ENCODE measurements at places on chromosomes 3 and 15. TPM values are rescaled to one million over a fixed set of nuclear protein-coding genes. Genes with fewer than 3 reads are reported as not detected.

REC114 gene
- total RNA-seq: not detected

CCR1 gene
- 40.9 TPM for total RNA-seq

GRCh38 chr15:67831363-67831762 lies 6.1 kb downstream of the SKOR1 start:
- H3K27me3 ChIP-seq: peaks cover 98% of the 10 kb centered on the region
- no peak for DNase-seq
- H3K4me3 ChIP-seq: no peak overlapping the region

DNA sequence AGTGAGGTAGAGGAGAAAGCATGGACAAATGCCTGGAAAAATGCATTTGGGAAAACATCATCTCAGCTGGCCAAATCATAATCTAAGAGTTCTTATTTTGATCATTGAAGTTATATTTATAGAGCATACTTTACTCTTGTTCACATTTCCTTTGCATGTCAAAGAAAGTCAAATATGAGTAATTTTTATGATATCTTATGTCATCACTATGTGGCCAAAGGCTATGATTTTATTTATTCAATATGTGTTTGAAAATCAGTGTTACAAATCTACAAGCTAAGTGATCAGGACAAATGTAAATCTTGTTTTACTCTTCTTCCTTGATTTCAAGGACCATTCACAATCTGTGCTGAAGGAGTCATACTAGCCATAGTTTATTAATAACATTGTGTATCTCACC lies 237.2 kb upstream of the DPH6 start:
- DNase-seq: no peak
- no peak overlapping the region for H3K27ac ChIP-seq
- no peaks in the 10 kb centered on the region for H3K36me3 ChIP-seq

- DNase-seq: no peak
- peaks cover 8% of the 10 kb centered on the region for H3K4me1 ChIP-seq
- no peak overlapping the region for H3K4me3 ChIP-seq
- H3K27me3 ChIP-seq: no peaks in the 10 kb centered on the region
- no peak overlapping the region for H3K27ac ChIP-seq
Measured at GRCh38 chr3:134068429-134068828, 38.7 kb upstream of the SLCO2A1 start.

DNA sequence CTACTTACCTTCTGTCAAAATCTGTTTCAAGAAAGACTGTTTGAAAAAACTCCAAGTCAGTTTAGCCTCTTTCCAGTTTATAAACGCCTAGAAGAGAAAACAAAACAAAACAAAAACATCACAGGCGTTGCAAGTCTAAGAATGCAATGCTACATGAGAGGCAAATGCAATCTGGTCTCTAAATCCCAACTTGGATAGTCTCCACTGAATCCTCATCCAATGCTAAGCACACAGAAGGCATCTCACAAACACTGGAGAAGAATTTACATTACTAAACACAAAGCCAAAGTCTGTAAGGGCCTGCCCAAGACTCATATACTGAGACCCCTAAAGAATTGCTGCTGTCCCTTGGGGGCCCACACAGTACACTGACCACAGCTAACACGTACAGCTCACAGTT lies 18.4 kb downstream of the RFT1 start:
- H3K27me3 ChIP-seq: no peaks in the 10 kb centered on the region
- no peak overlapping the region for H3K27ac ChIP-seq
- DNase-seq: no peak
- peaks cover 37% of the 10 kb centered on the region for H3K36me3 ChIP-seq

DNA sequence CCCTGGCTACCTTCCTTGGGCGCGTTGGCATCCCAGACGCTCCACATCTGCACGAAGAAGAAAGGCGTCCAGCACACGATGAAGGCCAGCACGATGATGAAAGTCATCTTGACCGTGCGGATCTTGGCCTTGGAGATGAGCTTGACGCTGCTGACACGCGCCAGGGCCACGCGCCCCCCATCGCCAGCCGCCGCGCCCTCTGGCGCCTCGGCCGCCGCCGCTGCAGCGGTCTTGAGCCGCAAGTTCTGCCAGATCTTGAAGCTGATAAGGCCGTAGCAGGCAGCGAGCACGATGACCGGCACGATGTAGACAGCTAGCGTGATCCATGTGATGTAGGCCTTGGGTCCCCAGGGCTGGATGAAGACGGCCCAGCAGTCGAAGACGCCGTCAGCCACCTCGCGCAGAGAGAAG lies 2.2 kb downstream of the OXTR start:
- H3K36me3 ChIP-seq: no peaks in the 10 kb centered on the region
- H3K27me3 ChIP-seq: peaks cover 32% of the 10 kb centered on the region
- H3K27ac ChIP-seq: no peak overlapping the region
- DNase-seq: no peak
- peaks cover 13% of the 10 kb centered on the region for H3K4me1 ChIP-seq

DNA sequence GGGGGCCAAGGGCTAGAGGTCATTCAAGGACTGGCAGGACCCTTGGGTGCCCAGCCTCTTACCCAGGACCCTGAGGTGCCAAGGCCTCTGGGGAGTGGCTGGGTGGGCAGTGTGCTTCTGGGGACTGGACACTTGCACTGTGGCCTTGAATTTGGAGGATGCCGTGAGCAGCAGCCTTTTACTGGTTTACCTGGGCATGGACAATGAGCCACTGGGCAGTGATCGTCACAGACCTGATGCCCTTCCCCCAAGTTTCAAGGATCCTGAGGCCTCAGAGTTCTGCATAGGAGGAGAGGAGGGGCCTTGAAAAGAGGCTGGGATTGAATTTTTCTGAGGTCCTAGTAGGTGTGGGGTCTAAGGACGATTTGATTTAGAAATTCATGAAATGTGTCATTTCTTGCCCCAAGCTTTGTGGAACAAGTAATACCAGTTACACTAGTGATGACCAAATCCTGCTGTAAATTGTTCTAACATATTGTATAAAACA lies 146.1 kb upstream of the TPM1 start:
- no peaks in the 10 kb centered on the region for H3K27me3 ChIP-seq
- H3K36me3 ChIP-seq: no peaks in the 10 kb centered on the region
- H3K27ac ChIP-seq: no peak overlapping the region
- peaks cover 14% of the 10 kb centered on the region for H3K4me1 ChIP-seq
- H3K4me3 ChIP-seq: no peak overlapping the region

- H3K27me3 ChIP-seq: peaks cover 56% of the 10 kb centered on the region
- H3K4me3 ChIP-seq: no peak overlapping the region
- no peak overlapping the region for H3K27ac ChIP-seq
Measured at GRCh38 chr3:38646062-38646461, 3.4 kb downstream of the SCN5A start.

- H3K27me3 ChIP-seq: no peaks in the 10 kb centered on the region
- no peak overlapping the region for H3K4me3 ChIP-seq
- H3K36me3 ChIP-seq: no peaks in the 10 kb centered on the region
- H3K4me1 ChIP-seq: no peaks in the 10 kb centered on the region
Measured at GRCh38 chr3:157063469-157063868, 96.5 kb downstream of the CCNL1 start.

- H3K4me3 ChIP-seq: no peak overlapping the region
- no peaks in the 10 kb centered on the region for H3K36me3 ChIP-seq
- no peak for DNase-seq
Measured at GRCh38 chr3:147513785-147514184, 104.6 kb downstream of the ZIC1 start.

TGM4 gene
- not detected for total RNA-seq

- no peaks in the 10 kb centered on the region for H3K36me3 ChIP-seq
- no peak overlapping the region for H3K27ac ChIP-seq
- H3K27me3 ChIP-seq: no peaks in the 10 kb centered on the region
Measured at GRCh38 chr3:81967393-81967792, 205.9 kb upstream of the GBE1 start.

GRCh38 chr15:96363707-96364106 lies 33.2 kb downstream of the NR2F2 start:
- H3K36me3 ChIP-seq: no peaks in the 10 kb centered on the region
- no peak overlapping the region for H3K27ac ChIP-seq
- peaks cover 68% of the 10 kb centered on the region for H3K27me3 ChIP-seq
- H3K4me3 ChIP-seq: no peak overlapping the region
- DNase-seq: no peak

SIAH2 gene
- 16.9 TPM for total RNA-seq

FOXP1 gene
- total RNA-seq: 140 TPM

DNA sequence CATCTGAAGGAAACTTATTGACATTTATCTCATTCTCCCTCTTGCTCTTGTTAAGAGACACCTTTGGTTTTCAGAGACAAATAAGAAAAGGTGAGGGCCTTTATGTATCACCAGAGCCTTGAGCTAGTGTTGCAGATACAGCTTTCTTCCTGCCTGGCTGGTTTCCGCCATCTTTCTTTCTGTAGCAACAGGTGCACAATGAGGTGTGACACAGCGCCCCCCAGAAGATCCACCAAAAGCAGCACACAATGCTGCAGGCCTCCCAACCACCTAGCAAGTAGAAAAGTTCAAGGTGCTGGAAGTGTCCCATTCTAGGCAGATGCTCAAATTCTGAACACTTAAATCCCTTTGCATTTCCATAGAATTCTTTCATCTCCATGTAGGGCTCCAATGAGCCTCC lies 106.6 kb downstream of the FOXP1 start:
- H3K4me3 ChIP-seq: no peak overlapping the region
- no peak overlapping the region for H3K27ac ChIP-seq
- no peaks in the 10 kb centered on the region for H3K27me3 ChIP-seq
- H3K36me3 ChIP-seq: no peaks in the 10 kb centered on the region

DNA sequence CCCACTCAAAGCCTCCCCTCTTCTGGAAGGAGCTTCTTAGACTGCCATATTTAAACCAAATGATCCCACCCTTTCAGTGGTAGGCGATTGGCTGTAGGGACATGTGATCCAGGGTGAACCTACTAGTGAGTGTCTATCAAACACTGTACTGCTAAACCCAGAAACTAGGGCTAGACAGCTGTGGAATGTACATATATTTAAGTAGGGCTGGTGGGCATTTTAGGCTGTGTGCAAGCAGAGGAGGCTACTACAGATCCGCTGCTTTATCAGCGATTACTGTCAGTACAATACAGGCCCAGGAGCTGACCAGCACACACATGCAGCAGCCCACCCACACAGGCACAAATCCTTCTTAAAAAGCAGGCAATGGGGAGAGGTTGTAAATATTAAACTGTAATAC lies 15.4 kb upstream of the LARP6 start:
- peaks cover 5% of the 10 kb centered on the region for H3K4me1 ChIP-seq
- no peak overlapping the region for H3K27ac ChIP-seq
- H3K27me3 ChIP-seq: no peaks in the 10 kb centered on the region
- no peak for DNase-seq
- no peak overlapping the region for H3K4me3 ChIP-seq
- no peaks in the 10 kb centered on the region for H3K36me3 ChIP-seq

HHLA2 gene
- 0.26 TPM for total RNA-seq

- H3K27ac ChIP-seq: no peak overlapping the region
- no peak for DNase-seq
- H3K4me3 ChIP-seq: no peak overlapping the region
- peaks cover 10% of the 10 kb centered on the region for H3K27me3 ChIP-seq
- H3K36me3 ChIP-seq: no peaks in the 10 kb centered on the region
Measured at GRCh38 chr3:126399351-126399735, 4.6 kb downstream of the CFAP100 start.

GRCh38 chr15:69758810-69759790 lies 306.5 kb downstream of the RPLP1 start:
- no peak for DNase-seq
- no peaks in the 10 kb centered on the region for H3K27me3 ChIP-seq
- no peaks in the 10 kb centered on the region for H3K36me3 ChIP-seq

All from upper lobe of right lung (tissue), 1 donor.